ENCODE measurements at places on chromosomes 4 and X.

DNA sequence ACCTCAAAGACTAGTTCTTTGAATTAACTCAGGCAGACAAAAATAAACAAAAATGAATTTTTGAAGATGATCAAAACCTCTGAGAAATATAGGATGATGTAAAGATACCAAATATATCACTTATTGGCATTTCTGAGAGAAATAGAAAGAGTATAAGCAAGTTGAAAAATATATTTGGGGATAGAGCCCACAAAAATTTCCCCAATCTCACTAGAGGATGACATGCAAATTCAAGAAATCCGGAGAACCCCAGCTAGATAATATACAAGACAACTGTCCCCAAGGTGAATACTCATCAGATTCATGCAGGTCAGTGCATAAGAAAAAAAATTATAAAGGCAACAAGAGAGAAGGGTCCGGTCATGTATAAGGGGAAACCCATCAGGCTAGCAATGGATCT lies 129.1 kb downstream of the CXXC4 start:
- no peak for DNase-seq

GRCh38 chrX:133444952-133445831 lies 29.9 kb upstream of the GPC4 start:
- no peak for DNase-seq

DNA sequence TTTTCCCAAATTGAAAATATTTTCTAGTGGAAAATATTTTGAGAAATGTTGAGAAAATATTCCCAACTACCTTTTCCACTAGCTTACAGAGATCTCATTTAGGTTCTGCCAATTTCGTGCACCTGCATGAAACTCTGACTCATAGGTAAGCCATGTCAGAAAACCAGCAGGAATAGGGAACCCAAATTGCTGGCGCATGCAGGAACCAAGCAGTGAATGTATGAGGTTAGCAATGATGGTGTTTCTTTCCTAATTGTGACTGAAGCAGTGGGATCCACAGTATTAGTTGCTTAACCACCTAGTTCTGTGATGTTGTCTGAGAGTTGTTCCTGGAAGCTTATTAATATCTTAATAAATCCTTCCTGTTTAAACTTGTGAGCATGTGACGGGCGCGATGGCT lies 381.0 kb upstream of the TRAM1L1 start:
- DNase-seq = peak; percentile 23

- no peak for DNase-seq
These were observed 56.7 kb downstream of the CCKAR start for GRCh38 chr4:26433556-26433955.

DNA sequence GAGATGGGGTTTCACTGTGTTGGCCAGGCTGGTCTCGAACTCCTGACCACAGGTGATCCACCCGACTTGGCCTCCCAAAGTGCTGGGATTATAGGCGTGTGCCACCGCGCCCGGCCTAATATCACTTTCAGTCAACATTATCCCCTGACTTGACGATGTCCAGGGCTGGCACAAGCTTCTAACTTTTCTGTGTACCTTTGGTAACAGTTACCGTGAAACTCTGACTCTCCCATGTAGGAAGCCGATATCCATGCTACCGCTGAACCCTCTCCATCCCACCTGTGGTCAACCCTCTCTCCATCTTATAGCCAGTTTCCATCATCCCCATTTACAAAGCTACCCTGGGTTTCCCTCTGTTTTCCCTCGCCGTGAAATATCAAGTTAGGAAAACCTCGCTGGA lies 77.5 kb downstream of the CRLF2 start:
- no peak for DNase-seq

DNA sequence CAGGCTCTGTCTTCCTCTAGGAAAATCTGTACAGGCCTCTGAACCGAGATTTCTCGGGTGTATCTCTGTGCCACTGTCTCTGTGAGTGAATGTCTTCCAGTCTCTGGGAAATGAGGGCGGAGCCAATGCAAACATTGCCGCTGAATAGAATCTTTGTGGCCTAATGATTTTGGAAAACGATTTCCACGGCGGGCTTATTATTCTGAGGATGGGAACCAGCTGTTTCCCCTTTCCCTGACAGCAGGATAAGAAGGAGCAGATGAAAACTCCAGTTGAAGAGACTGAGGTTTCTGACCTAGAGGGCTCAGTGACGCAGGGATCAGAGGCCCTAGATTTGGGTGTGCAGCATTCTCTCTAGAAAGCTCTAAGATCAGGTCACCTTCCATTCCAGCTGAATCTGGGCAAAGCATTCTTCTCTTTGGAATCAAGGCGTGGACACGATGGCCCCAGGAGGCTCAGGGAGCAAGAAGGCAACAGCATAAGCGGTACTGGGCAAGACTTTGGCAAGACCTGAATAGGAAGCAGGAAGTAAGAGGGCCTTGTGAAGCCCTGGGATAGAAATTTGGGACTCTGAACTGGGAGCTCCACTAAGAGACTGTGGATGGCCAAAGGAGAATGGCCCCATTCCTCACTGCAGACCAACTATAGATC lies 47.3 kb downstream of the PJA1 start:
- no peak for DNase-seq

DNA sequence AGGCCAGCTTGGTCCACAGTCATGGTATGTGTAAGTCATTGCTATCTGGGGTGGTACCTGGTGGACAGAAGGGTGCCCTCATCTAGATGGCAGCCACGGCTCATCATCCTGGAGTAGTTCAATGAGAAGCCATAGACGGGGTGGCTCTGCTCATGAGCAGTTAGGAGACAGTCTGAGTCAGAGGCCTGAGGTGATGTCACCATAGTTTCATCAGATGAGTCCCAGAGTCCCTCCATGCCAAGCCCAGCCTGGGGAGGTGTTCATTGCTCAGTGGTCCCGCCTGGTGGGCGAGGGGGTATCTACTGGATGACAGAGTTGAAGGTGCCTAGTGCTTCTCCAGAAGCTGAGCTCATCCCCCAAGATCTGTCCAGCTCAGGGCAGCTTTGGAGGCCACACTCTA lies 49.8 kb downstream of the DLG3 start:
- DNase-seq = no peak

DNA sequence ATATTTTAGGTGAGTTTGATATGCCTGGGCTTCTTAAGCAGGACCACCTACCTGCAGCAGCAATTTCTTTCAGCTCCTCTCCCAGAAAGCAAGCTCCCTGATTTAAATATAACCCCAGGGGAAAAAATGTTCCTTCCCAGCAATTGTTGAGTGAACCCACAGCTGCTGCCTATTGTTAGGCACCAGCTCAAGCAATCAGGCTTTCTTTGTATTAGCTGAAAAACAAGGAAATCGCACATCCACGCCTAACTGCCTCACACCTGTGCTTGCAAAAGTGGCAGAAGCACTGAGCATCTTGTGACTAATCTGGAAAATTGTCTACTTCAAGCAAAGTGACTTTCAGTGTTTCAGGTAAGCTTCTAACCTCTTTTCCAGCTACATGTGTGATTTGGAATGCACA lies 432.2 kb downstream of the SMARCA1 start:
- peak; percentile 47 for DNase-seq

DNA sequence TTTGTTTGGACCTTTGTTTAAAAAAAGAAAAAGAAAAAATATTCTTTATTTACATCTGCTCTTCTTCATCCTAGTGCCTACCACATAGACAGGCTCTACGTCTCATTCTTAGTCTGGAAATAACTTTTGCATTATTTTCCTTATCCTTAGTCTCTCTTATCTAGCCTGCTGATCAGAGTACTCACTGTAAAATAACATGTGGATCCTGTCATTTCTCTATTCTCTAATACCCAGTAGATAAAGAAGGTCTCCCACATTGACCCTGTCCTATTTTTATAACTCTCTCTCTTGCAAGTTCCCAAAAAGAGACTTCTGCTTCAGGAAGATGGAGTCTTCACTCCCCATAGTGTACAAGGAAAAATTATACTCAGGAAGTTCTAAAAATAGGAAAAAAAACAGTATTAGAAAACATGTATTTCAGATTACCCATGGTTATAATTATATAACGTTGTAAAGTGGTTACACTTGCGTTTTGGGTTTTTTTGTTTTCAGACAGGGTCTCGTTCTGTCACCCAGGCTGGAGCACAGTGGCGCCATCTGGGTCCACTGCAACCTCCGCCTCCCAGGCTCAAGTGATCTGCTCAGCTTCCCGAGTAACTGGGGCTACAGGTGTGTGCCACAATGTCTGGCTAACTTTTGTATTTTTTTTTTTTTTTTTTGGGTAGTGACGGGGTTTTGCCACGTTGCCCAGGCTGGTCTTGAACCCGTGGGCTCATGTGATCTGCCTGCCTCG lies 23.8 kb downstream of the ZFX start:
- DNase-seq = no peak

DNA sequence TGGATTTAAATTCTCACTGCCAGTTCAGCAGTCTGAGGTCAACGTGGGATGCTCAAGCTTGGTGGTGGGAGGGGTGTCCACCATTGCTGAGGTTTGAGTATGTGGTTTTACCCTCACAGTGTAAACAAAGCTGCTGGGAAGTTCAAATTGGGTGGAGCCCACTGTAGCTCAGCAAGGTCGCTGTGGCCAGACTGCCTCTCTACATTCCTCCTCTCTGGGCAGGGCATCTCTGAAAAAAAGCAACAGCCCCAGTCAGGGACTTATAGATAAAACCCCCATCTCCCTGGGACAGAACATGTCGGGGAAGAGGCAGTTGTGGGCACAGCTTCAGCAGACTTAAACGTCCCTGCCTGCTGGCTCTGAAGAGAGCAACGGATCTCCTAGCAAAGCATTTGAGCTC lies 14.9 kb upstream of the RRAGB start:
- DNase-seq = no peak

GRCh38 chr4:28565396-28565795 lies 1704.8 kb downstream of the STIM2 start:
- DNase-seq = no peak

GRCh38 chr4:80286451-80286850 lies 20.0 kb downstream of the FGF5 start:
- no peak for DNase-seq

GRCh38 chrX:16082470-16083085 lies 40.8 kb upstream of the GRPR start:
- DNase-seq = no peak

GRCh38 chrX:8743126-8743732 lies 11.3 kb upstream of the ANOS1 start:
- DNase-seq = no peak

DNA sequence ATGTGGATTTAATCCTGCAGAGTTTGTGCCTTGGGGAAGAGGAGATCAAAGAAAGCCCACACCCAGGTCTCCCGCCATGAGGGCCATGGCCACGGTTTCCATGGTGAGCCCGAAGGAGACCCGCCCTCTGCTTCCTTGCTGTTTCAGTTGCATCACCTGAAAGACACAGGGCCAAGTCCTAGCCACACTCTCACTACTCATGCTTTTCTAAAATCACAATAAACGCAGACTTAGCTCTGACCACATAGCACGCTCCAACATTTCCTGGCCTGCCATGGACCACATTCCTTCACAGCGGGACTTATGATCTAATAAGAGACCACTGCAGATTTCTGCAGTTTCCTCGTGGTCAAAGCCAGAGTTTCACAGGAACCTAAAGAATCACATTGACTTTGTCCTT lies 426.0 kb upstream of the NR3C2 start:
- DNase-seq = no peak

- DNase-seq = no peak
These were observed 207.0 kb downstream of the RRAGB start for GRCh38 chrX:55924574-55924973.

DNA sequence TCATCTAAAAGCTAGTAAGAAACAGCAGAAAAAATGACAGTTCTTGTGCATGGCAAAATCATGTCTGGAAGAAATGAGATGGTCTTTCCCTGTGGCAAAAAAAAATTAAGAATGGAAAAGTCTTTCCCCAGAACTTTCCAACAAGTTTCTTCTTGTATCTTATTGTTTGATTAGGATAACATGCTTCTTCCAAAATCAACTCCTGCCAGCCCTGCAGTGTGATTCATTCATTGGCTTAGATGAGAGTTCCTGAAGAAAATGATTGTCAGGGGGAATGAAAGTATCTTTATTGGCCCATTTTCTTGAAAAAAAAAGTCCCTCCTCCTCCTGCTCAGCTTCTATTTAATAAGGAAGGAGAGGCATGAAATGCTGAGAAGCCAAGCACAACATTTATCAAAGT lies 407.7 kb downstream of the ARAP2 start:
- DNase-seq = no peak

GRCh38 chr4:78150543-78150864 lies 93.4 kb downstream of the FRAS1 start:
- DNase-seq = no peak

Measured in iPS DF 19.7 (cell line).